GM12891 (cell line): ENCODE measurements at places on chromosomes 3 and 15.
A peak's percentile ranks its signal among the peaks of the same experiment; 100 is the strongest.

GRCh38 chr3:53103397-53104296 lies 26.6 kb downstream of the RFT1 start:
- DNase-seq = no peak

DNA sequence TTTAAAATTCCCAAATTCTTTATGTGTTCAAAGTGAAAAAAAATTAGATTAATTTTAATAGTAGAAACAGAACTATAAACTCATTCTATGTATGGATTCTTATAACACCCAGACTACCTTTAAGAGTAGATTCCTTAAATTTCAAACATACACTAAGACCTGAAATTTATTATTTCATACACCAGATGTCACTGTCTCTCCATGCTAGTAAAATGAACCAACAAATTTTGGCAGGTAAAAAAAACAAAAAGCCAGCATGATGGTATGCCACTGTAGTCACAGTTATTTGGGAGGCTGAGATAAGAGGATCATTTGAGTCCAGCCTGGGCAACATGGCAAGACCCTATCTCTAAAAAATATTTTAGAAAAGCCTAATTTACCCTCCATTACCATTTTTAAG lies 461.3 kb upstream of the NAALADL2 start:
- DNase-seq = no peak

DNA sequence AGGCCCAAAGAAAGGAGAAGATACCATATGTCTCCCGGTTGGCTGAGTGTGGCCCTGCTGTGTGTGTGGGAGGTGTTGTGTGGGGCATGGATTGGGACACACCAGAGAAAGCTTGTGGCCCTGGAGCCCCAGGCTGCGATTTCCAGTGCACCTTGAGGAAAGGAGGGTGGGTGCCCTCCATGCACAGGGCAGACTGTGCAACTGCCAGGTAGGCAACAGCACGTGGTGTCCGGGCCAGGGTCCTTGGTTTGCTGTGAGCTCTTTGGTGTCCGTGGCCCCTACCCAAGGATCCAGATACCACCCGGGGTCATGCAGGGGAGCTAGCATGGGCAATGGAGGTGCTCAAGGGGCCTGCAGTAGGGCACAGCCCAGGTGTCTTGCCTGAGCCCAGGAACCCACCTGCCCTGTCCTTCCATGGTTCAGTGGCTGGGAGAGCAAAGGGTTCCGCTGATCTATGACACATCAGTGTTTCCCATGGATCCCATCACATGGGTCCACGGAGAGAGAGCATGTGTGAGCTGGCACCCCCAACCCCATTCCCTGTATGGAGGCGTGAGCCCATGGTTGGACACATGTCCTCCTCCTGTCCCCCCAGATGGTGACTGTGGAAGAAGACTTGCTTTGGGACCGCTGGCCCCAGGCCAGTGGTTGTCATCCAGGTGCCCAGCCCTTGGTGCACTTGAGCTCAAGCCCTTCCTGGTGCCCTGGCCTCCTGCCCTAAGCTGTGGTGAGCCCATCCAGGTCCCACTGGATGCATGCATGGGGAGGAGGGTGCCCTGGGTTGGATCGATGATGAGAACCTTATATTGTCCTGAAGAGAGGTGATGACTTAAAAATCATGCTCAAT lies 223.4 kb downstream of the SNRPN start:
- DNase-seq = peak; percentile 5

- DNase-seq = no peak
Measured at GRCh38 chr15:60391722-60392315, 6.0 kb downstream of the ANXA2 start.

GRCh38 chr3:170852324-170852723 lies 17.7 kb downstream of the RPL22L1 start:
- DNase-seq = no peak

DNA sequence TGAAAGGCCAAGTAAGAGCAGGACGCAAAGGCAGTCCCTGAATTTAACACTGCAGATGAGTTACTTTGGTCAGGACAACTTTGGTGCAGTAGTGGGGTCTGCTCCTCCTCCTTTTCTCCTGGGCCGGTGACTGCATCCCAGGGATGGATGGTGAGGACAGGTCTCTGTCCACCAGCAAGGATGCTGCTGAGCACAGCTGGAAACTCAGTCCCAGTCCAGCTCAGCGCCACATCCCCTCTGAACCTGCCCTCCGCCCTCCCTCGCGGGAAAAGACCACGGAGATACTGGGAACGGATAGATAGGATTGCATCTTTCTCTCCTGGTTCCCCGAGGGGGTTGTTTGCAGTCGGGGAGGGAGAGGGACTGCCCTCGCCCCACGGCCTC lies 13.8 kb downstream of the GRAMD2A start:
- DNase-seq = no peak

- DNase-seq = no peak
Measured at GRCh38 chr3:166829896-166830295, 550.2 kb downstream of the ZBBX start.

DNA sequence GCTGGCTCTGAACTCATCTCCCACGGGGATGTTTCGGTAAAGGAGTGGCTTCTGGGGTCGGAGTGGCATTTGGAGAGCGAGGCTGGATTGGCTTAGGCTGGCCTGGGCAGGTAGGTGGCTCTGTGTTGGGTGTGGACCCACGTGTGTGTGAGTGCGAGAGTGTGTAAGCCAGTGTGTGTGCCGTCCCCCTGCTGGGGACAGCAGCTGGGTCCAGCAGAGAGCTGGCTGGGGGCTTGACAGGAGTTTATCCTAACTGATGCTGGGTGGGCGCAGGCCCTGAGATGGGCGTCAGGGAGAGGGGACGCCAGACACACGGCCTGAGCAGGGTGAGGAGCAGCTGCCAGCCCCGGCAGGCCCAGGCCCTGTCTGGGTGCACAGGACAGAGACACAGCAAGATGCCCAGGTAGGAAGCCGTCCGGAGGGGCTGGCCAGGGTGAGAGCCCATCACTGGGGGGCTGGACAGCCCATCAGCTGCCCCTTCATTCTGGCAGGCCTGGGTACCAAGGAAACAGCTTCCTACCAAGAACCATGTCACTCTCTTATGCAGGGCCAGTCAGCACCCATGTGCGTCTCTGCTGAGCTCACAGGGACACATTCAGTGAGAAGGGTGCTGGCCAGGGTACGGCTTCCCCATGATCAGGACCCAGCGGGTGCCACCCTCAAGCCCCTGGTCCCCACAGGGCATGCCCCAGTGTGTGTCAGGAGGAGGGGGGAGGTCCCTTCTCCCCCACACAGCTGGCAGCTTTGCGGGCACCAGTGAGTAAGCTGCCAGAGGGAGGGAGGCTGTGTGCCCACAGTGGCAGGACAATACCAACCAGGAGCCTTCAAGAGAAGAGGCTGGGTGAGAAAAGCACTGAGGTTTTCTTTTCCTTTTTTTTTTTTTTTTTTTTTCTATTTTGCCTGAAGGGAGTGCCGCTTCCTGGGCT lies 1.1 kb downstream of the PAK6 start:
- no peak for DNase-seq

GRCh38 chr3:8760091-8760490 lies 9.3 kb downstream of the OXTR start:
- DNase-seq = no peak

DNA sequence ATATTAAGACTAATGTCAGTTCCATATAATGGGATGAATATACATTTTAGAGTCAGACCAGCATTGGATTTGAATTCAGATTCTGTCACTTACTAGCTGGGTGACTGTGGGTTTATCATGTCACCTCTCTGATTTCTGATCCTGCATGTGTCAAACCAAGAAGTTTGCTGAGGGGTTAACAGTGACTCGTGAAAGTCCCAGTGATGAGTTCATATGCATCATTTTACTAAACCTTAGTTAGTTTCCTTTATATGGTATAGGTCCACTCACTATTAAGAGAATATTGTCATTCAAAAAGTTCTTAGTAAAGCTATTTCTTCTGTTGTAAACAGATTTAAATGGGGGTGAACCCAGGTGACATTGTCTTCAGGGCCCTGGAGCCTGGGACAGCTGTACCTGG lies 102.3 kb downstream of the ZNF621 start:
- DNase-seq = no peak

DNA sequence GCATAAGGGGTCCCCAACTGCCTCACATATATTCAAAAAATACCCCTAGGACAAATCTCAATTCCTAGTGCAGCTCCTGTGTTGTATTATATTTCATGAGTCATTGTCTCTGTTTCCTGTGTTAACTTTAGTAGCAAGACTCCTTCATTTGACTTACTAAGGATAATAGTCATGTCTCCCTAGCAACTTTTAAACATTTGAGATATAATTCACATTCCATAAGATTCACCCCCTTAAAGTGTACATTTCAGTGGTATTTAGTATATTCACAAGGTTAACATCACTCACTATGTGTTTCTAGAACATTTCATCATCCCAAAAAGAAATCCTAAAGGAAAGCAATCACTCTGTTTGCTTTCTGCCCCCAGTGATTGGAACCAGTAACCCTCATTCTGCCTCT lies 121.3 kb upstream of the WNT7A start:
- DNase-seq = no peak

GRCh38 chr3:10292505-10293419 lies at the start of gene GHRL:
Gene GHRL (minus strand): TSS chr3:10292947. CDS start chr3:10290180, 2,767 bp downstream.
- peak; percentile 47 for DNase-seq

GRCh38 chr3:117393119-117393518 lies 683.5 kb downstream of the TUSC7 start:
- DNase-seq = no peak

DNA sequence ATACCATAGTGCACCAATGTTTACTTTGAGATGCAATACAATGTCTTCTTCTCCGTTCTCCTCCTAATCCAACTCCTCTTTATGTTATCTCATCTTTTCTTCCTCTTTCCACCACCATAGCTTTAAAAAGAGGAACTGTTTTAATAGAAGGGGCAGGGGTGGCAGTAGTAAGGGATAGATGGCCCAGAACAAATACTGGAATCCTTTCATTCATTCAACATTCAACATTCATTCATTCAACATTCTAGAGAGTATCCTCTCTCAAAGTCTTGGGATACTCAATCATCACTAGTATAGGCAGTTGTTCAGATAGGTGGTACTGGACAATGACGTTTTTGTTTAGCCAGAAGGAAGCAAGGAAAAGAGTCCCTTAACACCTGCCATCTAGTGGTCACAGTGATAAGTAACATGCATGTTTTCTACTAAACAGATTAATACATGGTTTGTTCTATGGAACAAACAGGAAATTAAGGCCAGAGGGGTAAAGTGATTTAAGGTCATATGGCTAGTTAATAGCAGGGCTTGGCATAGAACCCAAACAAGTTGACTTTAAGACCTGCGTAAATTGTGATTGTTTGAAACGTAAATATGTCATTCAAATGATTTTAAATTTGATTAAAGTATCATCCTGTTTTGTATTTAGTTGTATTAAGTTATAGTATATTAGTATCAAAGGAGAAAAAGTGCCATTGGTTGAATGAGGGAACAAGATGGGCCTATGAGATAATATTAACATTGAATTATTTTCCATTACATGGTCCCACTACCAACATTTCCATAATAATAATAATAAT lies 26.9 kb upstream of the EHHADH start:
- peak; percentile 21 for DNase-seq

GRCh38 chr3:141431411-141432378 lies 55.1 kb upstream of the RASA2 start:
- no peak for DNase-seq

DNA sequence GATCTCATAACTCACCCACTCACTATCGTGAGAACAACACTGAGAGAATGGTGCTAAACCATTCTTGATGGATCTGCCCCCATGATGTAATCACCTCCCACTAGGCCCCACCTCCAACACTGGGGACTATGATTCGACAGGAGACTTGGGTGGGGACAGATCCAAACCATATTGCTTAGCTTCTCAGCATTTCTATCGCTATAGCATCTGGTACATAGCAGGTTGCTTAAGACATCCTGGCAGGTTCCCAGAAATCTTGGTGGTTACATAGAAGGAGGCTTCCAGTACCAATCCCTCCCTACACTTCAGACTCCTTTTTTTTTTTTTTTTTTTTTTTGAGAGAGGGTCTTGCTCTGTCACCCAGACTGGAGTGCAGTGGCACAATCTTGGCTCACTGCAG lies 487.8 kb downstream of the EDEM1 start:
- no peak for DNase-seq

DNA sequence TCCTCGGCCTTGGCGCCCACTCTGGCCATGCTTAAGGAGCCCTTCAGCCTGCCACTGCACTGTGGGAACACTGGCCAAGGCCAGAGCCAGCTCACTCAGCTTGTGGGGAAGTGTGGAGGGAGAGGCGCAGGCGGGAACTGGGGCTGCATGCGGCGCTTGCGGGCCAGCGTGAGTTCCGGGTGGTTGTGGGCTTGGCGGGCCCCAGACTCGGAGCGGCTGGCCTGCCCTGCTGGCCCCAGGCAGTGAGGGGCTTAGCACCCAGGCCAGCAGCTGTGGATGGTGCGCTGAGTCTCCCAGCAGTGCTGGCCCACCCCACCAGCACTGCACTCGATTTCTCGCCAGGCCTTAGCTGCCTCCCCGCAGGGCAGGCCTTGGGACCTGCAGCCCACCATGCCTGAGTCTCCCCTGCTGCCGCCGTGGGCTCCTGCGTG lies 13.1 kb upstream of the UBP1 start:
- no peak for DNase-seq

- no peak for DNase-seq
Measured at GRCh38 chr3:2851835-2852234, 258.3 kb downstream of the IL5RA start.

DNA sequence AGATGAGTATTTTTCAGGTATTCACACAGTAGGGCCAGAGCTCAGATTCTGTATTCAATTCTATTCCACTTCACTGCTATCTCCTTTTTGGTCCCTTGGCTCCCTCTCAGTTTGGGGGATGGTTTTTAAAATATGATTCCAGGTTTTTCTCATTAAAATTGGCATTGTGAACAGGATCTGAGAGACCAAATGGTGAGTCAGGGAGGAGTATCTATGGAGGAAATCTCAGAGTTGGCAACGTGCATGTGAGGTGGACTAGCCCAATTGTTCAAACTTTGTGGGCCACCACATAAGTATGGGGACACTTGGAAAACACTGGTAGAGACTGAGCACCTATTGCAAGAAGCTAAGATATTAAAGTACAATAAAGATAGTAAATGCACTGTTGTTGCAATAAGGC lies 53.9 kb upstream of the TTC14 start:
- DNase-seq = no peak

GRCh38 chr3:49217688-49218470 lies 46.5 kb downstream of the KLHDC8B start:
- no peak for DNase-seq

DNA sequence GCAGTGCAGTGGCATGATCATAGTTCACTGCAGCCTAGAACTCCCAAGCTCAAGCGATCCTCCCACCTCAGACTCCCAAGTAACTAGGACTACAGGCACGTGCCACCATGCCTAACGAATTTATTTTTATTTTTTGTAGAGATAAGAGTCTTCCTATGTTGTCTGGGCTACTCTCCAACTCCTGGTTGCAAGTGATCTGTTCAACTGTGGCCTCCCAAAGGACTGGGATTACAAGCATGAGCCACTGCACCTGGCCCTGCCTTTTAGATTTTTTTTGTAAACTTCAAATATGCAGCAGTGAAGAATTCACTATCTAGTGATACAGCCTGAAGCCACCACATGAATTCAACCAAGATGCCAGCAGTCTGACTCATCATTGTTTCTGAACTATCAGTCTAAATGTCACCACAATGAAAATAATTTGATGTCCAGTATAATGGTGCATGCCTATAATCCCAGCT lies 32.7 kb downstream of the UBXN7 start:
- no peak for DNase-seq

GRCh38 chr15:66356359-66357236 lies at the start of gene TIPIN:
Gene TIPIN (minus strand): TSS chr15:66356685. CDS start chr15:66352947, 3,738 bp downstream.
- DNase-seq = peak; percentile 81
